ENCODE measurements at places on chromosomes 4 and X. TPM values are rescaled to one million over a fixed set of nuclear protein-coding genes. Genes with fewer than 3 reads are reported as not detected.

DNA sequence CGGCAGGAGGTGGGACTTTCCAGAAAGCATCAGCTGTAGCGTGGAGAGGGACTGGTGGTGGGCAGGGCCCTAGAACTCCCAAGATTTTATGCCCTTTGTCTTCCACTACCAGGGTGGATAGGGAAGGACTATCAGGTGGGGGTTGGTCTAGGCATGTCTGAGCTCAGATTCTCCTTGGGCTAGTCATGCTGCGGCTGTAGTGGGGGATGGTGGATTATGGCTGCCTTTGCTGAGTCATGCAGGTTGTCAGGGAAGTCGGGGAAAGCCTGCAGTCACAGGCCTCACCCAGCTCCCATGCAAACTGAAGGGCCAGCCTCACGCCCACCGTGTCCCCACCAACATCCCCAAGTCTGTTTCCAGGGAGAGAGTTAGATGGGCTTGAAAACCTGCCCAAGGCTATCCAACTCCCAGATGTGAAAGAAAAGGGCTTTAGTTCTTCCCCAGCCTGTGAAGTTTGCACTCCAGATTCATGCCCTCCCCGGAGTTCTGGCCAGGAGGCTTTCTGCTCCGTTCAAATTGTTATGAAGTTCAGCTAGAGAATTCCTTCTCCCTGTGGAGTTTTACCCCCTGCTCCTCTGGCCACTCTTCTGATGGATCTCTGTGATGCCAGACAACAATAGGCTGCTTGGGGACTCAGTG lies 13.4 kb upstream of the MEPE start:
- DNase-seq: peak; percentile 18

DNA sequence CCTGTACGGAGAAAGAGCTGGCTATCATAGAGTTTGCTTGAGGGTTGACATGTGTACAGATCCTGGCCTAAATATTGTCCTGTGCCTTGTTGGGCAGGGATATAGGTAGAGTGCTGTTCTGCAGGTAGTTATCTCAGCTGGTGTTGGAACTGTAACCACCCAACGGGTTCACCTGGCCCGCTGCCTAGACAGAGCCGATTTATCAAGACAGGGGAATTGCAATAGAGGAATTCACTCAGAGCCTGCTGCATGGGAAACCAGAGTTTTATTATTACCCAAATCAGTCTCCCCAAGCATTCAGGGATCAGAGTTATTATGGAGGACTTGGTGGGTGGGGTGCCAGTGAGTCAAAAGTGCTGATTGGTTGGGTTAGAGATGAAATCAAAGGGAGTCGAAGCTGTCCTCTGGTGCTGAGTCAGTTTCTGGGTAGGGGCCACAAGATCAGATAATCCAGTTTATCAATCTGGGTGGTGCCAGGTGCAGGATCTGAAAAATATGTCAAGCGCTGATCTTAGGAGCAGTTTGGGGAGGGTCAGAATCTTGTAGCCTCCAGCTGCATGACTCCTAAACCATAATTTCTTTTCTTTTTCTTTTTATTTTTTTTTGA lies 42.5 kb upstream of the XIAP start:
- no peak for DNase-seq

DNA sequence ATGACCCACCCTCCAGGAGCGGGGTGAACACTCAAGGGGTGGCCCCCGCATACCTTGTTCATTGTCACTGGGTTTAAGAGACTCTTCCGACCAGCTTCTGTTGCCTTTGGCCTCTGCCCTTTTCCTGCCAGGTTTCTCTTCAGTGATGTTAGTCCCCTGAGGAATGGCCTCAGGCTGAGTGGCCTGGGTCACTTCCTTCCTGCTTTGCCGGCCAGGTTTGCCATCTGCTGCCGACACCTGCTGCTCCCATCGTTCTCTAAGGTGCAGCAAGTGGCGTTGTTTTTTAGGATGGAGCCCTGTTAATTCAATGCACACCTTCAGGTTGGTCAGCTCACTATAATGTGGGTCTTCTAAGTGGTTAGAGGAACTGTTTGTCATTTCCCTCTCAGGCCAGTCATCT lies 34.2 kb downstream of the BCOR start:
- DNase-seq: no peak

CCNA2 gene
- total RNA-seq: 147 TPM

DNA sequence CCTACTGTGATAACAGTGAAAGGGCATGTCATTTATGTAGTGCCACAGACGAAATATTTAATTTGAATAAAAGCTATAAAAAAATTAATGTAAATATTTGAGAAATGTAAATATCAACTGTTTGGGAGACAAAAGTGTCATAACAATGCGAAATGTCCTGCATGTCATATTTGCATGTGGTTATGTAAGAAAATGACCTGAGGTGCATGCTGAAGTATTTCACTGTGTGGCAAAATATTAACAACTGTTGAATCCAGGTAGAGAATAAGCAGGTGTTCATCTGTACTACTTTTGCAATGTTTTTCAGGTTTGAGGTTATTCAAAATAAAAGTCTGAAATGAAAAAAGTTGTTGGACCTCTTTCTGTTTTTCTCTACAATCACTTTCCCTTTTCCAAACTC lies 30.9 kb downstream of the PROM1 start:
- no peak for DNase-seq

SH3TC1 gene
- 2.1 TPM for total RNA-seq

FREM3 gene
- total RNA-seq: not detected

DNA sequence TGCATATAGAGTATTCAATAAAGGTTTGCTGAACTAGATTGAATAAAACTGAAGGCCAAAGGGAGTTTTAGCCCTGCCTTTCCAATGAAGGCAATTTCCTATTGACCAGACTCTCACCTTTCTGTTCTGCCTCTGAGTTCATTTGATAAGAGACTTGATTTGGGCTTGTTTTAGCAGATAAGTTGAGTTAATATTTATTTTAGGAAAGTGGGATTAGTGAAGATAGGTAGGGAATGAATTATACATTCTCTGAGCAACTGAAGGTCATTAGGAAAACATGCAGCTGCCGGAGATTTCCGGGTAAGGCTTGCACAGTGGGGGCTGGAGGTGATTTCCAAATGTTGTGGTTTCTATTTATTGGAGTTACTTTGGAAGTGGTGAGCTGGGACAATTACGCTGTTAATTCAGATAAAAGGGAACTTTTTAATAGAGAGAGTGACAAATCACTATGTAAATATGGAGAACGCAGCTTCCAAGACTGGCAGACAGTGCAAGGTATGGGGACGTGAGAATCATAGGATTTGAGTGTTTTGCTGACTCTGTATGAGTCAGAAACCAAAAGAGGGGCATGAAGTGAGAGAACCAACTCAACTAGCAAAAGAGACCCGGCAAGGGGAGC lies 553.6 kb upstream of the BOD1L1 start:
- no peak for DNase-seq

PHEX gene
- total RNA-seq: not detected

VSIG4 gene
- total RNA-seq: 0.49 TPM
